SJCRH30 (cell line): ENCODE measurements at places on chromosomes 2 and 18. TPM values are rescaled to one million over a fixed set of nuclear protein-coding genes. Genes with fewer than 3 reads are reported as not detected.

Gene MYCN
- 185 and 190 TPM in 2 replicates for total RNA-seq

Gene ELMOD3
- 17.2 and 19.3 TPM in 2 replicates for total RNA-seq

DNA sequence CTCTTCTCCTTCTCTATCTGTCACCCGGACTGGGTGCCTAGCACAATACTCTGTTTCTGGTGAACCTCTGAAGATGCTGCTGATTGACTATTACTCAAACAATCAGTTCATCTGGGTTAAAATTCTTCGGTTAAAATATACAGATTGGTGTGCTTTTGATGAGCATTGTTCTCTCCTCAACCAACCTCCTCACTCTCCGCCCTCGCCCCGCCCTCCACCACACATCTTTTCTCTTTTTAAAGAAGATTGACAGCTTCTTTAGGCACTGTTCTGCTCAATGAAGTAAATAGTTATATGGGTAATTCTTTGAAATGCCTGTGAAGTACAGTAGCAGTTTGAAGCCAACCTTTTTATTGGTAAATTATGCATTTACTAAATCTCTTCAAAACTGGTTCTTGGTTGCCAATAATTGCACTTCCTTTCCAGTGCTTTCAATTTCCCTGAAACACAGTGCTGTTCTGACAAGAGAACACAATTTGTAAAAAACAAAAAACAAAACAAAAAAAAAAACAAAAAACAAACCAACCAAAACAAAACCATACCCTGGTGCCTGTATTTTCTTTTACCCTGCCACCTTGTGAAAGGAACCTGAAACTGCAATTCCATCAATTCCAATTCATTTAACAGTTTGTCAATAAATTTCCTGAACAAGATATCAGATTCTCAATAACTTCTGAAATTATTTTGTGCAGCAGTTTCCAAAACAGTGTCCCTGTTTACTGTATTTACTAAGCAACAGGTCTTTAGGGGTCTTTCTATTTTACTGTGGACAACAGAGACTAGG, 188.6 kb downstream of the LRP1B start:
- DNase-seq, result no peak

DNA sequence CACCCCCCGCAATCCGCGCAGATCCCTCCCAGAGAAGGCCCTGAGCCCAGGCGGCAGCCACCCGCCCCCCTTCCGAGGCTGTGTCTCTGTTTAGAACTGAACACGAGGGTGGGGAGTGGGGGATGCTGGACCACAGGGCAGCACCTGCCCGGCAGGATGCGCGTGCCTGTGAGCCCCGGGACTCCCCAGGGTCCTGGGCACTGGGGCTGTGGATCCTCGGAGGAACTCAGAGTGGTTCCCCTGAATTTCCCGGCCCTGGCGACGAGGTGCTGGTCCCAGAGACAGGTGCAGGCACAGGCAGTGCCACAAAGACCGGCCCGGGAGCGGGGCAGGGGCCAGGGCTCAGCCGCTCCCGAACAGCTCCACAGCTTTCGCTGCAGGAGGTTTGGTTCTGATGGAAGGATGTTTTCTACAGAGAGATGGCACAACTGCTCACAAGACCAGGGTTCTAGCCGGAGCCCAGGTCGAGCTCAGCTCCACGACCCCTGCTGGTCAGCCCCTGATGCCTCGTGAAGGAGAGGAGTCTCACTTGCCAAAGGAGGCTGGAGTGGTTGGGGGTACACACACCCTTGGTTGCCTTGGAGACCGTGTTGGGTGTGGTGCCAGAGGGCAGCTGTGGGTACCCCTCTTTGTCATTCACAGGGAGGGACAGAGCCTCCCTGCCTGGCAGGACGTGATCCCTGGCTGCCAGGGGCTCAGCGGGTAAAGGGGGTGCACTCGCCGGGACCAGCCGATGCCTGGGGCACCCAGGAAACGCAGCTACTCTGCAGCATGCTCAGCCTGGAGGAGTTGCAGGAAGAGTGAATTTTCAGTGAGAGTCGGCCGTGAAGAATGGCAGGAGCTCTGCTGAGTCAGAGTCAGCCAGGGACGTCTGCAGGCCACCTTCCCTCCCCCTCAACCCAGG, 4.4 kb upstream of the NEU4 start:
- DNase-seq, result no peak

DNA sequence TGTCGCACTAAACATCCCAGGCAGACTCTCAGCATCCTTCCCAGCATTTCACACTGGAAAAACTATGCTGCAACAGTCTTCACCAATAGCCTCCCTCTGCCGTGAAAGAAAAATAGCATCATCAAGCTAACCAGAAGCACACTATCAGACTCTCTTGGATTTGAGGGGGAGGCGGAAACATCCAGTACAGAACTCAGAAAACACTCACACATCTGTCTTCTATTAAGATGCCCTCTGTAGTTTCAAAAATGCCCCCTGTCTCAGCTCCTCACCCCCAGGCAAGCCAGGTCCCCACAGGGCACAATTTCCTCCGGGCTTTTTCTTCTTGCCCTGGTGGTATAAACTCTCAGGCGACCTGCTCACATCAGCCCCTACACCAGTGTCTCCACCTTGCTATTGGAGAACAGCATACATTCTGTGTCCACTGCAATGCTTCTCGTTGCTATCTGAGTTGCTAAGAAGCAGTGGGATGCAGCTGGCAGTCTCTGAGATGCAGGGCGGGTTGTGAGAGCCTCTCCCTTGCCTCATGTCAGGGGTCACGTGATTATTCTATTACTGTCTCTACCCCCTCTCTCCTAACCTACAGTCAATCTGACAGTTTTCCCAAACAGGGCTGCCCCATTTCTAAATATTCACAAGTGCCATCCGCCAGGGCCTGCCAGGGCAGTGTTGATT, 189.9 kb downstream of the INO80D start:
- DNase-seq, result no peak

DNA sequence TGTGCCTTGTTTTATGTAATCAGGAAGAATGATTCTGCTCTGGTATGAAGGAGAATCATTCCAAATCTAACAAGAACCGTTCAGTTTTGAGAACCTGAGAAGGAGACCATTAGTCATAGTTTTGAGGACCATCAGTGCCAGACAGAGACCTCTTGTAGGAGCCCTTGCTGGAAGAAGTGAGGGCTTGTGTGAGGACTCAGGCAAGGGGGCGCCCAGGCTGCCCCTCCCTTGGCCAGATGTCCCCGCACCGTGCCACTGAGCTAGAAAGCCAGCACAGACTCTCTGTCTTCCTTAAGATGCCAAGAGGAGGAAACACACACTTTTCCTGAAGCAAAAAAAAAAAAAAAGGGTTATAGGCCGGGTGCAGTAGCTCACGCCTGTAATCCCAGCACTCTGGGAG, 55.7 kb upstream of the SLC39A10 start:
- no peak for DNase-seq

DNA sequence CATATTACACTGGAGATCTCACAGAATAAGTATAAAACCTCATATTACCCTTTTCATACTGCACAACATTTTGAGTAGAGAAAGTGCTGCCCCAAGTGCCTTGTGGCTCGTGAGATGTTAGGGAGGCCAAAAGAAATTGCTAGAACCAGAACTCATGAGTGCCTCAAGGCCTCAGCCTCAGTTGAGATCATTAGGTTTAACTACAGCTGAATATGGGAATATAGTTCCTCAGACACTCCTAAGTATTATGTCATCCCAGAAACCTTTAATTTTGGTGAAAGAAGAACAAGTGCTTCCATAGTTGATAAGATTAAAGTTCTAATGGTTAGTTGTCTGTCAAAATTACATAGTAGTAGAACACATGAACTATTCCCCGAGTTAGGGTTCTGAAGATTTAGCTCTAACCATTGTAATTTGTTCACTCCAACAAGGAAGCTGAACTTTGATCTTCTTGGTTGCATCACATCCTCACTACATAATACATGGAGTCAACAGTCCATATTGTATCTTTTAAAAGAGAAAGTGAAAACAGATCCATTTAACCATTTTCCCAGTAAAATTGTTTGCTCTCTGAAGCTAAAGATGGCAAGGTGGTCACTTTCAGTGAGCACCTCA, 9.6 kb upstream of the AQP4 start:
- DNase-seq, result no peak

- DNase-seq, result no peak
These were observed 218.1 kb downstream of the TPGS2 start for GRCh38 chr18:36610661-36611060.

GRCh38 chr2:172448544-172449267, 21.3 kb downstream of the ITGA6 start:
- DNase-seq, result no peak
